ENCODE measurements at places on chromosomes 12 and 14.
A peak's percentile ranks its signal among the peaks of the same experiment; 100 is the strongest.

DNA sequence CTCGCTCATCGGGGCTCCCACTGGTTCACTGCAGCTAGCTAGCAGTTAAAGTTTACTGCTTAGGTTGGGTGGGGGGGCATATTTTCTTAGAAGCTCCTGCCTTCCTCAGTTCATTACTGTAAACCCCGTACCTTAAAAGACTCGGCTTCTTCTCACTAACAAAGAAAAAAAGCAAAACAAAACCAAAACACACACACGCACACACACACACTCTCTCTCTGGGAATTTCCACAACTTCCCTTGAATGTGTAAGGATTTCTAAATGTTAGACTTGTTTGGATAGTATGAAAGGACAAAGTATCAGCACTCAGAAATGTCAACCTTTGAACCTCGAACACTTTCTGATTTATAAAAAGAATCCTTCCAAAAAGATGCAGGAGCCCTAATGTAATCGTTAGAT lies 927 bp downstream of the PTHLH start:
- no peak for DNase-seq

DNA sequence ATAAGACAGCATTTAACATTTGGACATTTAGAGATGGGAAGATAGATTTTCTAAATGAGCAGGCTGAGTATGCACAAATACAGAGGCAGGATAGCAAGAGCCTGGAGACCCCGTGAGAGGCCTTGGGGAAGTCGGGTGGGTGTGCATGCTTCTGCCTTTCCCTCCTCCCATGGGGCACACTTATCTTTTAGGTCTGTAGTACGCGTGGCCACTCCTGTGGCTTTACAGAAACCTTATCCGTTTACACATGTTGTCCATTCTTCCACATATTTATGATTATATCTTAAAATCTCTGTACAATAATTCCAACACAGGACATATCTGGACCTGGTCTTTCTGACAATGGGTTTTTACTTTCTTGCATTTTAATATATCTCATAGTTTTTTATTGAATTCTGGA lies 33.6 kb downstream of the GYS2 start:
- no peak for DNase-seq

DNA sequence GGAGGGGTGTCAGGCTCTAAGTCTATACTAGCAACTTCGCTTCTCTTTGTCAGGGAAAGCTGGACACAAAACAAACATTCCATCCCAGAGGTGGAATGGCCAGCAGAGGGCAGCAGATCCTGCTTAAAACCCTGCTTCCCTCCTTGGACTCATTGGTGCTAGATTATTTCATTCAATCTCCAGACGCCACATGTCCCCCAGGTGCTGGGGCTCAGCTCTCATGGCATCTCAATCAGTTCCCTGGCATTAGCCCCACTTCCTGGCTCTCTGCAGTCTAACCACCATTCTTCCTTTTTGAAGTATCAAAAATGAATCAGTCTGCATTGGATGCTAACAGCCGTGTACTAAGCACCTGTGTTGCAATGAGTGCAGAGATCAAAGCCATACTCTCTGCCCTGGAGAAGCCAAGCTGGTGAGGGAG lies 8.1 kb upstream of the PPP1R1A start:
- peak; percentile 25 for DNase-seq

- no peak for DNase-seq
Measured at GRCh38 chr12:32679920-32680237, 778 bp downstream of the DNM1L start.

DNA sequence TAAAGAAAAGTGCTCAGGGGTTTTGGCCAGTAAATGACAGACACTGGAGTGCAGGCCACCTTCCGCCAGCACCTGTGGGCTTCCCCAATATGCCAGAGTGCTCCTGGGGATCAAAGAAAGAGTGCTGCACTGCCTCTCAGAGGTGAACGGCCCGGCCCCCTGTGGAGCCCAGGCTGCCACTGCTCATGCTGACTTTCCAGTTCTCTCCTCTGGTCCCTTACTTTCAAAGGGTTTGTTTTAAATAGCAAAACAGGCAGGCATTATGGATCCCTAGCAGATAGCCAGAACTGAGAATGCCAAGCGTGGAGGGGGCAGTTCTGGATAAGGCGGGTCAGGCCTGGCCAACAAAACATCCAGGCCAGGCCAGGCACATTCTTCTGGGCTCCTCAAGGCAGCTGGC lies 59.6 kb downstream of the MDM2 start:
- no peak for DNase-seq

DNA sequence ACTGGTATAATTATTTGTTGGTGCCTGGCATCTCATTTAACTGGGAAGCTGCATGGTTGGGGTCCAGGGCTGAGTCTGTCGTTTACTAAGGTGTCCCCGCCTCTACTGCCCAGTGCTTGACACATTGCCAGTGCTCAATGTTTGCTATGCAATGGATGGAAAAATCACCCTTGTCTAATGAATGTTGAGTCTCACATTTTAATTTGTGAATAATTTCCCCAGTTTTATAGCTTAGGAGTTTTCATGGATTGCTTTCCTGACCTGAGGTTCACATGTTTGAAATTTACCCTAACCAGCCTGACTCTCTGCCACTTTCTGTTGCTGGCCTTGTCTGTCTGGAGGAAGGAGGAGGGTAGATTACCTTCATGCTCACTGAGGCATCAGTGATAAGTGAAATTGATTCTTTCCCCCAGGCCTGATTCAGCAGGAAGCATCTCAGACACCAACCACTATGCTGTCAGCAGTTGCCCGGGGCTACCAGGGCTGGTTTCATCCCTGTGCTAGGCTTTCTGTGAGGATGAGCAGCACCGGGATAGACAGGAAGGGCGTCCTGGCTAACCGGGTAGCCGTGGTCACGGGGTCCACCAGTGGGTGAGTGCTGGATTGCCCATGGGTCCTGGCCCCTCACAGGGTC lies 2.4 kb downstream of the DHRS2 start:
- no peak for DNase-seq
